ENCODE measurements at places on chromosomes 5 and 9.

DNA sequence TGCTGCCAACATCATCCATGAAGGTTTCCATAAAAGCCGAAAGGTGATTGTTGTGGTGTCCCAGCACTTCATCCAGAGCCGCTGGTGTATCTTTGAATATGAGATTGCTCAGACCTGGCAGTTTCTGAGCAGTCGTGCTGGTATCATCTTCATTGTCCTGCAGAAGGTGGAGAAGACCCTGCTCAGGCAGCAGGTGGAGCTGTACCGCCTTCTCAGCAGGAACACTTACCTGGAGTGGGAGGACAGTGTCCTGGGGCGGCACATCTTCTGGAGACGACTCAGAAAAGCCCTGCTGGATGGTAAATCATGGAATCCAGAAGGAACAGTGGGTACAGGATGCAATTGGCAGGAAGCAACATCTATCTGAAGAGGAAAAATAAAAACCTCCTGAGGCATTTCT, 10.1 kb downstream of the TLR4 start:
- no peak for DNase-seq

- DNase-seq, result no peak
Observed at GRCh38 chr9:4792054-4792571, 631 bp upstream of the RCL1 start.

- no peak for DNase-seq
Observed at GRCh38 chr5:119322312-119322947, 33.4 kb upstream of the TNFAIP8 start.

GRCh38 chr9:133998915-133999595, 6.9 kb upstream of the VAV2 start:
- DNase-seq, result no peak

GRCh38 chr5:125525356-125525755, 778.9 kb upstream of the ZNF608 start:
- DNase-seq, result no peak

GRCh38 chr9:127912882-127913281, 4.0 kb downstream of the ST6GALNAC4 start:
- no peak for DNase-seq

DNA sequence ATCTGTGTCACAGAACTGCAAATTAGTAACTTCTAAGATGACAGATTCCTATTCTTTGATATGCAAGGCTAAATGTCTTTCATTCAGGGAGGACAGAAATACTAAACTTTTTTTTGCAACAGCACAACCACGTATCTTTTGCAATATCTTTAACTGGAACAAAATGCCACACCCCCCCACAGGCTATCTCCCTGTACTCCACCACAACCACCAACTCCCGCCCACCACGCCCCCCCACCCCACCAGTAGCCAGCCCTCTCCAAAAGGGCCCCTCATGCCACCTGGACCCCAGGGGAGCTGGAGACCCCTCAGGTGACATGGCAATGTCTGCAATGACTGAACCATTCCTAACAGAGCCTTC, 131.8 kb downstream of the ROR2 start:
- DNase-seq, result no peak

DNA sequence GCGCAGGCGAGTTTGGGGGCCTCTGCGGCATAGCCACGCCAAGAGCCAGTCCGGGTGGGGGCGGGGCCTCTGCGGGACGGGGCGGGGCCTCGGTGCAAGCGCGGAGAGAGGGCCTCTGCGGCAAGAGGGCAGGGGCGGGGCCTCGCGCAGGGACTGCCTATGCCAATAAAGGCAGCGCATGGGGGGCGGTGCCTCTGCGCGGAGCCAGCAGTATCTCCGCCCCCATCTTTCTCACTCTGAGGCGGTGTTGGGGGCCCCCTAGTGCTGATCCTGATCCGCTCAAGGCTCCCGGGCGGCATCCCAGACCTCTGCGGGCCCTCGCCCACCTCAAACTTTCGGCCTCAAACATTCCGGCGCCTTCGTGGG, 9.2 kb upstream of the GPRIN1 start:
- peak; percentile 86 for DNase-seq

DNA sequence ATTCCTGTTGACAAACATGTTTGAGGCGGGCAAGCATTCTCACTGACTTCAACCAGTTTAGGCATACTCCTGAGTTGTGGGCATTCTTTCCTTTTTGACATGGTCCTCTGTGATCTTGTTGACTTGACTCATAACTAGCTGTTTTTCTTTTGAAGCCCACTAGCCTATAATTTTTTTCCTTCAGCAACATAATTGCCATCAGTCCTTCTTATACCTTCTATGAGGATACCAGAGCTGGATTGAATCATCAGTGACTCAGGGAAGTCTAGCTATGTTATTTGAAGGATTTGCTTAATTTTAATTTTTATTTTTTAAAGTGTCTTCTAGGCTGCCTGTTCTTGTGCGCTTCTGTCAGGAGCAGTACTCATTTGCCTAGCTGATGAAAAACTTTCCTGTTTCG, 259.5 kb downstream of the NR3C1 start:
- no peak for DNase-seq

DNA sequence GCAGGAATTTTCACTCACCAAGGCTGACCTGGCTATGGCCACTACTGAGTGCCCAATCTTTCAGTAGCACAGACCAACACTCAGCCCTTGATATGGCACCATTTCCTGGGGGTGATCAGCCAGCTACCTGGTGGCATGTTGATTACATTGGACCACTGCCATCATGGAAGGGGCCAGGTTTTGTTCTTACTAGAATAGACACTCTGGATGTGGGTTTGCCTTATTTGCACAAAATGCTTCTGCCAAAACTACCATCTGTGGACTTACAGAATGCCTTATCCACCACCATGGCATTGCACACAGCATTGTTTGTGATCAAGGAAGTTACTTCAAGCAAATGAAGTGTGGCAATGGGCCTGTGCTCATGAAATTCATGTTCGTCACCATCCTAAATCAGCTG, 69.7 kb upstream of the SH3GL2 start:
- no peak for DNase-seq

DNA sequence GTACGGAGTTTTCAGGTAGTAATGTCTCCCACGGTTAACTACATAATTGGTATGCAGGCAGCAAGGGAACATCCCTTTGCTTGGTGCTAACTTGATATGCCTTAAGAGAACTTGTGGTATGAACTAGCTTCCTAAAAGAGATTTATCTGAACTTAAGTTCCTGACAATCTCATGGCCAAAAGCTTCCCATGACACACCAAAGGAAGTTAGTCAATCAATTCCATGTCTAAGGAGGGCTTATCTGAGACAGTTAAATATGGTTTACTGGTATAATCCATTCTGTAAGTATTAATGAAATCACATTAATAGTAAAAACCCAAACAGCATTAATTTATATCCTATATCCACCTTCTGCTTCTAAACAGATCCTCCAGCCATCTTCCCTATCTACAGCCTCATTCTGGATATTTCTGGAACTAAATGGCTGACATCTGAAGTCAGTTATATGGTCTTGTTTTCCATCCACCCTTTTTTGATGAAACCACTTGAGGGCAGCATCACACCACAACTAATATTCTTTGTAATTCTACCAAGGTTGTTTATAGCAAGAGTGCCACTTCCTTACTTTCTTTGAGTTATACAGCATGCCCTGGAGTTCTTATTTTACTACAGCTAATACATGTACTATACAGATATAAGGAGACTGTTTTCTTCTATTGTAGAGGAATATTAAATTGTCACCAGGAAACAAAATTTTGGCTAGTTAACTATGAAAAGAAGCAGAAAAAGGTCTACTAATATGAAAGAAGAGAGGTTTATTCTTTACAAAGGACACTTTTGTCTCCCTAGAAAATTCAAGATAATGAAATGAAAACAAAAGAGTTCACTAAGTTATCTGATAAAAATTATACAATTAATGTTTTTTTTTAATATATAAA, 34.7 kb downstream of the SHOC1 start:
- DNase-seq, result no peak

GRCh38 chr9:101787891-101788290, 49.4 kb upstream of the GRIN3A start:
- DNase-seq, result no peak

GRCh38 chr9:98453589-98454311, 198.3 kb upstream of the TBC1D2 start:
- no peak for DNase-seq

- DNase-seq, result no peak
Observed at GRCh38 chr5:118863345-118863744, 125.0 kb downstream of the DTWD2 start.

DNA sequence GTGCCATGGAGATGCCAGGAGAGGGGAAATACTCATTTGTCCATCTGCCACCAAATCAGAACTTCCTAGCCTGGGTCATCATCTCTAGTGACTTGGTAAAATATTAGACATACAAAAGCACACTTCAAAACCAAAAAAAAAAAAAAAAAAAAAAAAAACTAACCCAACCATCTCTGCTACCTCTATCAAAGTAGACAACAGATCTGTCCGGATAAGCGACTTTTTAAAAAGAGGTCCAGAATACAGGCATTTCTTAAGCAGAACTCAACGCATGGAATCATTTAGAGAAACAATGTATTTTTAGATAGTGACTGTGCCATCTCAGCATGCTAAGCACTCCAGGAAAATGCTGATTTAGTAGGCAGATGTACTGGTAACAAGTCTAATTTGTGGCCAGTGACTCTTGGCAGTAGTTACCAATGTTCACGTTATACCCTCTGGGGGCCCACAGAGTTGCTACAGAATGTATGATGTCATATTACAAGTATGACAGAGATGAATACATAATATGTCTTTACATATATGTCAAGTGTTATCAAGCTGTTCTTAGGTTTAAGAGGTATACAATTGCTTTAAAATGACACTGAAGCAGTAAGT, 107.8 kb downstream of the SMIM23 start:
- DNase-seq, result no peak

DNA sequence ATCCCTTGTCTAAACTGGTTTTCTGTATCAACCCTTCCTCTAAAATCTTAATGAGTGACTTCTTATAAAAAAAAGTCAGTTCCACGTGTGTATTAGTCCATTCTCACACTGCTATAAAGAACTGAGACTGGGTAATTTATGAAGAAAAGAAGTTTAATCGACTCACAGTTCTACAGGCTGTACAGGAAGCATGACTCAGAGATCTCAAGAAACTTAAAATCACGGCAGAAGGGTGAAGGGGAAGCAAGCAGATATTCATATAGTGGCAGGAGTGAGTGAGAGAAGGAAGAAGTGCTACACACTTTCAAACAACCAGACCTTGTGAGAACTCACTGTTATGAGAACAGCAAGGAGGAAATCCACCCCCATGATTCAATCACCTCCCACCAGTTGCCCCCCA, 307.8 kb upstream of the ARRDC3 start:
- no peak for DNase-seq

- DNase-seq, result no peak
Observed at GRCh38 chr9:81531511-81531910, 157.8 kb downstream of the TLE1 start.

DNA sequence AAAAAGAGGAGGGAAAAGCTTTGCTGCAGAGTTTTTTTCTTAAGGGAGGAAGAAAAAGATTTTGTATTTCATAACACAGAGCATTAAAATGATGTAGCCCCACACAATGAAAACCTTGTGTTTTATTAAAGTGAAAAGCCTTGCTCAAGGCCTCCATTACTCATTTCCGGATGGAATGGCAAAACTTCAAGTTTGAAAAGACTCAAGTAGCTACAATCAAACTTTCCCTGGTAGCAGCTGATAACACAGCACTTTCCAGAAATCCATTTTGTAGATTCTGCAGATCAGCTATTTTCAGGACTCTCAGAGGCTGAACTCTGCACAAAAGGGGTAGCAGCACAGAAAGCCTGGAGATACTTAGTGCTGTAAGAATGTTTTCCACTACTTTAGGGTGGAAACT, 374.8 kb downstream of the NFIB start:
- no peak for DNase-seq

- no peak for DNase-seq
Observed at GRCh38 chr5:1504069-1504595, 19.6 kb downstream of the LPCAT1 start.

- no peak for DNase-seq
Observed at GRCh38 chr5:4661836-4662235, 478.3 kb upstream of the ADAMTS16 start.

DNA sequence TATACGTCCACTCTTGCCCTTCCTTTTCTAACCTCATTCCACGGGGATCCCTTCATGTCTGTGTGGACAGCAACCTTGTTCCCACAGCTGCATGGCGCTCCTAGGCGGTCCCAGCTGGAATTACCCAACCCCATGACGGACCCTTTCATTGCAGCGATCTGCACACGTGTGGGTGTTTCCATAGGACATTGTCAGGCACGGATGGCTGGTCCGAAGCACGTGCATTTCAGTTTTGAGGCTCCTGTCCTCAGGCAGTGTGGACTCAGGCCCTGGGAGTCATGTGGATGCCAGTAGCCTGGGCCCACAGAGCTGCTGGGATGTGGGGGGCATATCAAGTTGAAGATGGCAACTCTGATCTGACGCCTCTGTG, 15.0 kb downstream of the CARD19 start:
- no peak for DNase-seq

- DNase-seq, result no peak
Observed at GRCh38 chr9:13485068-13485596, 205.6 kb upstream of the MPDZ start.

All from activated T-cell treated with anti-CD3 and anti-CD28 coated beads for 48 hours (primary cell).